ENCODE measurements at places on chromosomes 12 and 14. TPM values are rescaled to one million over a fixed set of nuclear protein-coding genes. Genes with fewer than 3 reads are reported as not detected.

DNA sequence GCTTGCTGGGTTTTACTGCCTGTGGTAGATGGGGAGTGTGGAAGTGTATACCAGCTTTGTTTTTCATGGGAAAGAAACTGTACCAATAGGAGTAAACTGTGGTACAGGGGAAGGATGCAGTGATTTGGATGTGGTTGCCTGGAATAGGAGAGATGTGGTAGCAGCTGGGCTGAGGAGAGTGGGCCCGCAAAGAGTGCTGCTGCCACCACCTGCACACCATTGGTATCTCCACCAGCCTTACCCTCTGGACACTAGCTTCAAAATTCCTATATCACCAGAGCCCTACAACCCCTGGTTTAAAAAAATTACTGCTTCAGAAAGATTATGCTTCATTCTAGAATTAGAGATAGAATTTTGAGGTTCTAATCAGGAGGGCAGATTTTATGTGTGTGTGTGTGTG is 53.6 kb downstream of the AKAP6 start:
- peak; percentile 63 for DNase-seq

Gene NDUFA9
- 186 TPM for total RNA-seq

GRCh38 chr12:68271346-68271745 is 17.9 kb upstream of the IL22 start:
- DNase-seq, result no peak

Gene KIF26A
- total RNA-seq, result 1.7 TPM

Gene LIMA1
- total RNA-seq, result 143 TPM
